ENCODE measurements at places on chromosomes 11 and 22.
A peak's percentile ranks its signal among the peaks of the same experiment; 100 is the strongest.

DNA sequence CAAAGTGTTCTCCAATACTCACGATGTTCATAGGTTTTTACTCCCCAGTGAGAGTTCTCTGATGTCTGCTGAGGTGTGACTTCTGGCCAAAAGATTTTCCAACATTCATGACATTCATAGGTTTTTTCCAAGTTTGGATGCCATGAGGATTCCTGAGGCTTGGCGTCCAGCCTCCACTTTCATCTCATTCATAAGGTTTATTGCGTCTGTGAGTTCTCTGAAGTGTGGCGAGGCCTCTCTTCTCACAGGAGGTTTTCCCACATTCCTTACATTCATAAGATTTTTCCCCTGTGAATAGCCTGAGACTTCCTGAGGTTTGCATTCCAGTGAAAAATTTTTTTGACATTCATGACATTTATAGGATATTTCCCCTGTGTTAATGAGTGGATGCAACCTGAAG, 1014.1 kb downstream of the LRRC4C start:
- no peak for DNase-seq

GRCh38 chr11:26143566-26144290, 188.2 kb upstream of the ANO3 start:
- no peak for DNase-seq

GRCh38 chr11:126477535-126478305, 122.2 kb downstream of the ST3GAL4 start:
- DNase-seq: no peak

- DNase-seq: peak; percentile 77
Measured at GRCh38 chr22:37244114-37244921, at the start of gene RAC2. RAC2 (minus strand) TSS chr22:37244269; CDS start chr22:37244148, 121 bp downstream.

DNA sequence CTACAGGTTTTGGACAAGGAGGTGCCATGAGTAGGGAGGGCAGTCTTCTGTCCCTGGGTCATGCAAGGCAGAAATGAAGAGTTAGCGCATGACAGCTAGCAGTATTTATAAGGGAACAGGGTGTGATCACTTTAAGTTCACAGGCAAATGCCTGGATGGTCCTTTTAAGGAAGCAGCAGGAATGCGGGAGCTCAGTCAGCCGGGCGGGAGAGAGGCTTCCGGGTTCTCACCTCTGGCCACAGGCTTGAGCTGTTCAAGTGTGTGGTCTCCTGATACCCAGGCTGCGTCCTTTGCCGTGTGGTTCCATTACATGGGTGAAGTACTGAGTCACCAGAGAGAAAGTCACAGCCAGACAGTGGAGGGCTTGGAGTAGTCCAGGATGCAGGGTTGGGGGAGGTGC, 105.4 kb downstream of the BCR start:
- DNase-seq: no peak

GRCh38 chr11:67632982-67633755, 3.4 kb upstream of the NUDT8 start:
- no peak for DNase-seq

GRCh38 chr11:76859708-76860227, 950 bp upstream of the ACER3 start:
- DNase-seq: no peak

DNA sequence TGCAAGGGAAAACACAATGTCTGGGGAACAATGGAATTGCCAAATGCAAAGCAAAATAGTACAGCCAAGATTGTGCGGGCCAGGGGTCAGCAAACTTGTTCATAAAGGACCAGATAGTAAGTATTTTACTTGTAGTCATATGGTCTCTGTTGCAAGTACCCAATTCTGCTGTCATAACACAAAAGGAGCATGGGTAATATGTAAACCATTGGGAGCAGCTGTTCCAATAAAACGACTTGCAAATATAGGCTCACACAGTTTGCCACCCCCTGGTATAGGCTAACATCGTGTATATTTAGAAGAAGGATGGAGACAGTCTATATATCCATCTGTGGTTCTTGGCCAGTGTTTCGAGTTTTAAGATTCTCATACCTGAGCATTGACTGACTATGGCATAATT, 15.6 kb downstream of the SDHAF2 start:
- no peak for DNase-seq

DNA sequence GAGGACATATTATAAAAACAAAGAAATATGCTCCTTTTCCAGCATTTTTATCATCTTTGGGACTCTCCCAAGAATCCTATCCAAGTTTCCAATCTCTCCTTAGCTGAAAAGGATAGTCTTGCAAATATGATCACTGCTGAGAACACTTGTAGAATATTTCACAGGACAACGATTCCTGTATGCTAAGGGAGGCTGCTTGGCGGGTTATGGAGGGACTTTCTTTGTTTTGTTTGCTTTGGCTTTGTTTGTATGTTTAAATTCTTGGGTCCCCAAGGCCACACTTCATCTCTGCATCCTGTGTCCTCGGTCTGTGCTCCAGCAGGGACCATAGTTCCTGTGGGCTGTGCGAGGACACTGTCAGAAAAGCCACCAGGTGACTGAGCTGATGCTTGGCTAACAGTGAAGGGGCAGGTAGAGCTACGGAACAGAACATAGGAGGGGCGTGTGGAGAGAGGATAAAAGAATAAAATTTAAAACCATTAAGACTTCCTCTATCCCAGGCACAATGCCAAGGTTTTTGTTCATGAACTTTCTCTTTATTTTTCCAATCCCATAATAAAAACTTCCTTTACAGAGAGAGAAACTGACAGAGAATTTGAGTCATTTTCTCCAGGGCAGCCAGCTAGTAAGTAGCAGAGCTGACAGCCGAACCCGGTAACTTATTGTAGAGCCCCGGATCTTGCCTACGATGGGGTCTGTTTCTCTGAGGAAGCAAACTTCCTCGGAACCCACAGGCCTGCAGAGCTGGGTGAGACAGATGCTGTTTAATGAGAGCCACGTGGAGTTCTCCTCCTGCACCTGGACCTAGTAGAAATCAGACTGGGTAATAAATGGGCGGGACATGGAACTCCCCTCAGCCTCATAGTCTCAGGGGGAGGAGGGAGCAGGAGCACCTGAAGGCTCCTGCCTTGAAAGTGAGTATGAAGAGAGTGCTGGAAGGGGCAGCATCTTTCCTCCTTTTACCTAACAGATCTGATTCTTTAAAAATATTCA, at the start of gene IZUMO1R:
Gene IZUMO1R, plus strand, starts transcription at position 615 of the 993 bp plus-strand sequence. CDS start 1,057 bp downstream, outside the sequence.
- no peak for DNase-seq

GRCh38 chr11:119593346-119593745, 135.7 kb downstream of the NECTIN1 start:
- DNase-seq: no peak

DNA sequence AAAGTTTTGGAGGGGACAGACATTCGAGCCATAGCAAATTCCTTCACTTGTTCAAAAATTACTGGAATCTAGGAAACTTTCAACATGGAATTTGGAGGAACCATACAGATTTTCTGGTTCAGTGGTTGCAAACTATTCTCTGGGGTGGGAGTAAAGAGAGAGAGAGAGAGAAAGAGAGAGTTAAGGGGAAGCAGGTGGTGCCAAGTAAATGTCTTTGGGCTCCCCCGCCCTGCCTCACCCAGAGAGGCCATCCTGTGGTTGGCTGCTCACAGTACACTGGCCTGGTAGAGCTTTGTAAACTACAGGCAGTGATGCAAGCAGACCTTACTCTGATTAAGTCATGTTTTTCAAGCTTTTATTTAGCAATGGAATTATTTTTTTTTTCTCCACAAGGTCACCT, 82.6 kb downstream of the ADAMTS15 start:
- DNase-seq: no peak

DNA sequence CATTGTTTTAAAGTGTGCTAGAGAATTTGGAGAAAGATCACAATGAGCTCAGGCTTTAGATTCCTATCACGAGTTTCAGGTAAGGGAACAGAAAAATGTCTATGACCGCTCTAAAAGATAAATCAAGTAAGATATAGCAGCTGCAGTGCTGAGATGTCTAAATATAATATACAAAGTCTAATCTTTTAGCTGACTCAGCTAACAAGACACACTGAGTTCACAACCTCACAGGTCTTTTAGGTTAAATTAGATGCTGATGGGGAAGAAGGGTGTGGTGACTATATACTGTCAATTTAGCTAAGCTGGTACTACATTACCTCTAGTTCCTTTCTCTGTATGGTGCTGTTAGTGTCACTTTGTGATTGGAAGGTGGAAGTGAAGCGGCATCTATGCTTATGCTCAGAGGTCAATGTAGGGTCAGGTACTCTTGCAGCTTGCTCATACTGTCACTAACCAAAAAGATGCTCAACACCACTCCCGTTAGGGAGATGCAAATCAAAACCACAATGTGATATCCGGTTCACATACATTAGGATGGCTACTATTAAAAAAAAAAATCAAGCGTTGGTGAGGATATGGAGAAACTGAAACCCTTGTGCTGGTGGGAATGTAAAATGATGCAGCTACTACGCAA, 283.5 kb downstream of the SWAP70 start:
- DNase-seq: no peak

GRCh38 chr22:35766654-35767580, 49.2 kb downstream of the APOL5 start:
- no peak for DNase-seq
